Smooth muscle cell of the pulmonary artery (primary cell): ENCODE measurements at places on chromosomes 2 and 18. TPM values are rescaled to one million over a fixed set of nuclear protein-coding genes. Genes with fewer than 3 reads are reported as not detected.

PJVK gene
- total RNA-seq: 1.2 and 2.5 TPM in 2 replicates

C2orf80 gene
- total RNA-seq: not detected in 2 replicates

ALS2 gene
- 30.4 and 35.4 TPM in 2 replicates for total RNA-seq

ARHGEF33 gene
- total RNA-seq: 0.43 and 0.46 TPM in 2 replicates

NOSTRIN gene
- total RNA-seq: 0.13 TPM in 1 of 2 replicates, not detected in the other
